ENCODE measurements at places on chromosomes 5 and 9. TPM values are rescaled to one million over a fixed set of nuclear protein-coding genes. Genes with fewer than 3 reads are reported as not detected.

DNA sequence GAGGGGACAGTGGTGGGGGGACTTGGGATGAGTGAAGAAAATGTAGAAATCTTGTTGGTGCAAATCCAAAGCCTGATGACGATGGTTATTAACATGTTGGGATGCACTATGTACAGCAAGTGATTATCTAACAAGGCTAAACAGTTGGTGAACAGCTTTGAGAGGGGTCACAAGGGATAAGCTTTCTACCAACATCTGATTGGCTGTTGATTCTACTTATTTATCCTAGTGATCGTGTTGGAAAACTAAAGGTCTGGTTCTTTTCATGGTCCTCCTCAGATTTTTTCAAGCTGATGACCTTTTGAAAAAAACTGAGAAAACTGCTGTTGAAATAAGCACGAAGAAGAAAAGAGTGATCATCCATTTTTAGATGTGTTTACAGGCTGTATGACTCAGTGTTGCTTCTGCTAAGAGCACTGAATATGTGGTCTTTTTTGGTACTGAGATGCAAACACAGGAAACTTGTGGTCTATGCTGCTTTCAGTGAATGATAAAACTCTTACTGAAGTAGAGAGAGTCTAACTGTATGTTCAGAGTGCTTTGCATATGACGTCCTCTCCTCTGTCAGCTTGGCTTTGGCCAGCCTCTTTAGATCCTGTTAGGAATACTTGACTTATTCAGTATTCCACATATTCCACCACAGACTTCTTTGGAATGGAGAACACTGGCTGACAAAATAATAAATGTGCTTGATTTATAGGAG lies 174.8 kb downstream of the SLF1 start:
- no peak for DNase-seq

DNA sequence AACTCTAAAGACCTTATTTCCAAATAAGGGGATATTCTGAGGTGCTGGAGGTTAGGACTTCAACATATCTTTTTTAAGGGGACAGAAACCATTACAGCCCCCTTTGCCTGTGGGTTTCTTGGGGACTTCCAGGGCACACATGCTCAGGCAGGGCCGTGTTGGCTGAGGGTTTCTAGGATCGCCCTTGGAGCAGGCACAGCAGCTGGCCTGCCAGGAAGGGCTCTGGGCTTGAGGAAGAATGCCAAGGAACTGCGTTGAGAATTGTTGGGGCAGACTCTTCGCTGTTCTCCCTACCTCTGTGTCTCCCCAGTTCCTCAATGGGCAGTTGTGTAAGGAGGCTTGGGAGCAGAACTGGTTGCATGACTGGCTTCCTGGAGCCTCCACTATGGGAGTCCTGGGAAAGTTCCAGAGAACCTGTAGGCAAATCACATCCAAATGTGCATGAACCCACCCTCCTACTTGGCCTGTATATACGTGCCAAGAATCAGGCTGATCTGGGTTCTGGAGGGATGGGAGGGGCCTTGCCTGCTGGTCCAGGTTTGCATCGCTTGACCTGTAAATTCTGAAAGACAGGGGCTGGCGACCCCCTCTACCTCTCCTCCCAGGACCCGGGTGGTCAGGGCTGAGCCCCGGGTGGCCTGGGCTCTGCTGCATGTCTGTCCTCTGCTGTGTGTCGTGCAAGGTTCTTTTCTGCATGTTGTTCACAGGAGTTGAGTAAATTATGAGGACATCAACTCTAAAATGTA lies 65.5 kb downstream of the HSPA4 start:
- DNase-seq = no peak

- no peak for DNase-seq
Observed at GRCh38 chr5:150562832-150563231, 54.9 kb downstream of the NDST1 start.

The NUTM2F gene
- polyA plus RNA-seq = not detected

GRCh38 chr9:121499427-121500164 lies at the start of gene GGTA1:
TSS of gene GGTA1 (minus strand) at chr9:121499844. CDS start at chr9:121467922, 31,922 bp downstream.
- DNase-seq = no peak

The ASS1 gene
- polyA plus RNA-seq = 296 TPM

DNA sequence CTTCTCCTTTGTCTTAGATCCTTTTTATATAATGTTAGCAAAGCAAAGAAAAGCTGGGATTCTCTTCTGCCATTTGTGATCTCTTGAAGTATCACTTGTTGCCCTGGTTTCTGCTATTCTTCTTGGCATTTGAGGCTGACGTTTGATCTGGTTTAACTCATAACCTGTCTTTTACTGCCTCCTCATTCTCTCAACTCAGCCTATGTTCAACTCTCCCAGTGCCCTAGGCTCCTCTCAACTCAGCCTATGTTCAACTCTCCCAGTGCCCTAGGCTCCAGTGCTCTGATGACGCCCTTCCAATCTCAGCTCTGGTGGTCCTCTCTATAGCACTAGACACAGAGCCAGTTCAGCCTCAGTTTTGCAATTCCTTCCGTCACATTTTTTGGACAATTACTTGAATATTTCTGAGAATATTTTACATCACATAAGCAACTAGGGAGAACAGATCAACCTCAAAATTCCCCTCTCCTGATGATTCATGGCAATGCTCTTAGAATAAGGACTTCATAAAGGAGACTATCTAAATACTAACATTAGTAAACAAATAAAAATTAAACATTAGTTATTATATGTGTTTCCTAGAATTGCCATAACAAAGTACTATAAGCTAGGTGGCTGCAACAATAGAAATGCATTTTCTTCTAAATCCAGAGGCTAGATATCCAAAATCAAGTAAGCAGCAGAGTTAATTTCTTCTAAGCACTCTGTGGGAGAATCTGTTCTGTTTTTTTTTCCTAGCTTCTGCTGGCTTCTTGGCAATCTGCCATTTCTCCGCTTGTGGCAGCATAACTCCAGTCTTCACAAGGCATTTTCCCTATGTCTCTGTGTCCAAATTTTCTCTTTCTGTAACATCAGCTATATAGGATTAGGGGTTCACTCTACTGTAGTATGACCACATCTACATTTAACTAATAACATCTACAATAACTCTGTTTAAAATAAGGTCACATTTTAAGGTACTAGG lies 662.1 kb upstream of the FTMT start:
- DNase-seq = no peak

DNA sequence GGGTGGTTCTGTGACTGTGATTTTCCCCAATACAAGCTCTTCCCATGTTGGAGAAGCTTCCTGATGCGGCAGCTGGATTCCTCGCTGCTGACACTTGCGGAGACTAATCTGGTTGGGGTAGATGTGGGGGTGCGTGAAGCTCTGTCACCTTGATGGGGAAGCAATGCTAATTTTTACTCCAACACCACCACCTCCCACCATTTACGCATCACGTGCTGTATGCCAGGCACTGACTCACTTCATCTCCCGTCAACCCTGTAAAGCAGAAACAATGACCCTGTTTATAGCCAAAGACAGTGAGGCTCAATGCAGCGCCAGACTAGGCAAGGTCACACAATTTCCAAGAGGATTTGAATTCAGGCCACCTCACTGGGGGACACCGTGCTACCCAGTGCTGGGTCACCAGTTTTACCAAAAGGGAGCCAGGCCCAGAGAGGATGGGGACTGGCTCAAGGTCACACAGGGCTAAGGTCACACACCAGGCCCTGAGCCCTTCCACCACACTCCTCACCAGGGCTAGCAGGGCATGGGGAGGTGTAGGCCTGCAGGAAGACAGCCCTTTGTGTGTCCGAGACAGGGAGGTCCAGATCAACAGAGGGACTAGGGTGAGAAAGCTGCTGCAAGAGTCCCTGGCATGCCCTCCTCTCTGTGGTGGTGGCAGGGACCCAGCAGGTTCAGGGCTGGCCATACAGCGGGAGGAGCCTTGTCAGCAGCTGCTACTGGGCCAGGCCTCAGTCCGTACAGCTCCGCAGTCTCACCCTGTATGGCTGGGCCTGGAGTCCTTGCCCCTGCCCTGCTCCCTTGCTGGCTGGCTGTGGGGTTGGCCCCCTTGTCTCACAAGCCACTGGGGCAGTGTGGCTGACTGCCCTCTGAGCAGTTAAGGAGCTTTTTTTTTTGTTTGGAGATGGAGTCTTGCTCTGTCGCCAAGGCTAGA lies 3.3 kb downstream of the STKLD1 start:
- no peak for DNase-seq

The IFNA13 gene
- not detected for polyA plus RNA-seq

GRCh38 chr9:132187121-132187620 lies 25.3 kb downstream of the NTNG2 start:
- no peak for DNase-seq

DNA sequence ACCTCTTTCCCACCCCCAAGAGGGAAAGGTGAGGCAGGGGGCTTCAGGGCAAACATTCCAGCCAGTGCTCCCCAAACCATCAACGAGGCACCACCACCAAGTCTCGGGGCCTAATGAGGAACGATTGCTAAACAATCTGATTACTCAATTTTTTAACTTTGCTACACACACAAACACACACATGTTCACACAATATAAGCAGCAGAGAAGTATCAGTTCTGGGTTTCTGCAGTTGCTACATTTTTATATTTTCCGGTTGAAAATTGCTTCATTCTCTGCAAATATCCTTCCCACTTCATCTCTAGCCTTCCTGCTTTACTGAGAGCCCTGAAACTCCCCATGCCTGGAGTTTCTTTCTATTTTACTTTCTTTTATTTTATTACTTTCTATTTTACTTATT lies 60.2 kb downstream of the FEM1C start:
- no peak for DNase-seq

GRCh38 chr5:148458036-148458888 lies 74.5 kb downstream of the FBXO38 start:
- DNase-seq = no peak

GRCh38 chr5:114305402-114306207 lies 56.3 kb upstream of the KCNN2 start:
- no peak for DNase-seq

- no peak for DNase-seq
Observed at GRCh38 chr5:130090569-130091270, 186.5 kb downstream of the CHSY3 start.

DNA sequence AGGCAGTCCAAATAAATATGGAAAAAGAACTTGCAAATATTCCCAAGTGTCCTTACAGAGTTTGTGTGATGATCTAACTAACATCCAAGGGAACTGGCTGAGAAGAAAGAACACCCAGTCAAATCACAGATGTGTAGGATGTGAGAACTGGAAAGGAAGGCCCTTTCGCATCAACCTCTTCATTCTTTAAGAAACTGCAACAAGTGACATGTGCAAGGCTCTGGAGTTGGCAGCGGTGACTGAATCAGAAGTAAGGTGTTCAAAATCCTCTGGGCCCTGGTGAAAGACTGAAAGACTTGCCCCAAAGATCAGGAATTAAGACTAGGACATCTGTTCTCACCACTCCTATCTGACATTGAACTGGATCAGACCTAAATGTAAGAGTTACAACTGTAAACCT lies 88.7 kb downstream of the RAPGEF1 start:
- DNase-seq = no peak

The SLC45A2 gene
- polyA plus RNA-seq = 0.82 TPM

GRCh38 chr5:52134013-52134650 lies 653.6 kb upstream of the ITGA1 start:
- DNase-seq = no peak

The NR5A1 gene
- 0.14 TPM for polyA plus RNA-seq

DNA sequence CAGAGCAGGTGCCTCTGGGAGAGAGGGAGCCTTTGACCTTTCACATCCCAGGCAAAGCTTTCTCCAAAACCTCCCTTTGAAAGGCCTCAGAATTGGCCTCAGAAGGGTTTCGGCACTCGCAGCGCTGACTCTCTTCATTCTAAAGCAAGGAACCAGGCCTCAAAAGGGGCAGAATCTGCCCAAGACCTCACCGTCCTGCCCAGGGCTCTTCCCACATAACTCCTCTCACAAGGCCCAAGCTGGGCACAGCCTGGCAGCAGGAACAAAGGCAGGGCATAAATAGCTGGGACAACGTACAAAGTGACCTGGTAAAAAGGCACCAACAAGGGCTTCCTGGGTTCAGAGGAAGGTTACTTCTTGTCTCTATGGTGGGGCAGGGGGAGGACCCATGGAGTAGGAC lies 166.3 kb upstream of the FSTL4 start:
- DNase-seq = no peak

GRCh38 chr5:164375051-164375450 lies 869.6 kb downstream of the MAT2B start:
- no peak for DNase-seq

The NADK2 gene
- 59.8 TPM for polyA plus RNA-seq

GRCh38 chr5:131509801-131510200 lies 125.2 kb downstream of the RAPGEF6 start:
- no peak for DNase-seq

- no peak for DNase-seq
Observed at GRCh38 chr5:93883459-93883858, 142.1 kb upstream of the POU5F2 start.

The PDE6A gene
- polyA plus RNA-seq = 0.24 TPM

DNA sequence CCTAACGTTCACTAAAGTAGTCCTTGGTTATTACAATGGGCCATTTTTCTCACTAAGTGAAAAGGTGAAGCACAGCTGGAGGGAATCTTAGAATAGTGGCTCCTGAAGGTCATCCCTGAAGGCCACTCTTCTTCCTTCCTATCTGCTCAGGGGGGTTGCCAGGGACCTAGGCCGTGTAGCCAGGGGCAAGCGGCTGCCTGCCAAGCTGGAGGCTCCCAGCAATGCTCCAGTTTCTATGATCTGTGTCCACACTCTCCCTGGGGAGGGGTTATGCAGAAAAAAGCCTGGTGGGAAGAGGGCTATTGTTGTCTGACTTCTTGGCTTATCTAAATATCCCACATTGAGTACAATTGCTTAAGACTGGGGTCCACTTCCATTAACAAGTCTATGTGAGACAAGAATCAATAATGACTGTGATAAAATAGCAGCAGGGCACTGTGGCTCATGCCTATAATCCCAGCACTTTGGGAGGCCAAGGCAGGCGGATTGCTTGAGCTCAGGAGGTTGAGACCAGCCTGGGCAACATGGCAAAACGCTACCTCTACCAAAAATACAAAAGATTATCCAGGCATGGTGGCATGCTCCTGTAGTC lies 3.8 kb downstream of the NMRK1 start:
- DNase-seq = no peak

The KIAA1191 gene
- 158 TPM for polyA plus RNA-seq

DNA sequence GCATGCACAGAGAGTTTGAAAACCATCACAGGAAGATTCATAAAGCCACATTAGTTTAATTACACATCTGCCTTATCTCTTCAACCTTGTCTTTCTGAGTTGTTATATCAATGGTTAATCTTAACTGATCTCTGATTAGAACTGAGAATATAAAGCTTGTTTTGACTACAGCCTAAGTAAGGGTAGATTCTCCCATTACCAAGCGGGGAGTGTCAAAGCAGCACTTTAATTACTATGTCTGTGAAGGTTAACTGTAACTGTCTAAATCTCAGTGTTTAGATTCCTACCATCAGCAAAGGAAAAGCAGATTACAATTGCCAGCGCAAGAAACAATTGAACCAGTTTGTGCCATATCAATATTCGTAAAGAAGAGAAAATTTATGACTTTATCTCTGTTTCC lies 348.7 kb downstream of the CDH12 start:
- no peak for DNase-seq

Measured in left renal cortex interstitium (tissue), 4 donors.